ENCODE measurements at places on chromosomes 11 and 22.

GRCh38 chr11:92702805-92703448 is 266.5 kb upstream of the MTNR1B start:
- DNase-seq, result no peak

- DNase-seq, result no peak
Observed at GRCh38 chr11:16744128-16744725, 5.8 kb downstream of the C11orf58 start.

DNA sequence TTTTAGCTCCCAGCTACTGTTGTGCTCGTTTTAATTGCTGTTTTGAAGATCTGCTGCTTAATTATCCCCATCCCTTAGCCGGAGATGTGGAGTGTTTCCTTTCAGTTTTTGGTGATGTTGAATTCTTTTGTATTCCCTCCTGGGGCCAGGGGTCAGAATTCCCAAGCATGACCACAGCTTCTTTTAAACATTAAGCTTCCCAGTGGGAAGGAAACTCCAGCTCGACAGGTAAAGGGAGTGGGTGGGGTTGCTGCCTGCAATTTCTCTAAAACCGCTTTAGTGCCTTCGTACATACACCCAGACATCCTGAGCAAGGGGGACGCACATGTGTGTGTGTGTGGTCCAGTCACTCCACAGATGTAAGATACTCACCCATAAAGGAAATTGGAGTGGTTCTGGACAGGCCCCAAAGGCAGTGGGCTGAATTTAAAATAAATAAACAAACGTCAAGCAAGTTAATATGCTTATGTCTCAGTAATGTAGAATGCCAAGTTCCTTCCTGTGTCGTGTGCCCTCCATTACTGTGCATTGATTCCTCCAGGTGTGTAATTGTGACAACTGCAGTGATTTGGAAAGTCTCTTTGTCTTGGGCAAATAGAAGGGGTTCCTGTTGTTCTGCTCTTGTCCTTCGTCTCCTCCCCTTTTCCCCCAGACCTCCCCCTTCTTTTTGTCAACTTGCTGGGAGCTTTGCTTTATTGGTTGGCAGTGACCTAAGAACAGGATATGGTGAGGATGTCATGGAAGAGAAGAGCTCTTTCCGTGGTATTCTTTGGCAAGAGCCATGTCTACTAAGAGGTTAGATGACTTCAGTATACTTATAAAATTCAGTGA is 19.2 kb upstream of the ADSL start:
- DNase-seq, result no peak

GRCh38 chr11:57900320-57900719 is 123.4 kb upstream of the OR9Q1 start:
- peak; percentile 5 for DNase-seq

DNA sequence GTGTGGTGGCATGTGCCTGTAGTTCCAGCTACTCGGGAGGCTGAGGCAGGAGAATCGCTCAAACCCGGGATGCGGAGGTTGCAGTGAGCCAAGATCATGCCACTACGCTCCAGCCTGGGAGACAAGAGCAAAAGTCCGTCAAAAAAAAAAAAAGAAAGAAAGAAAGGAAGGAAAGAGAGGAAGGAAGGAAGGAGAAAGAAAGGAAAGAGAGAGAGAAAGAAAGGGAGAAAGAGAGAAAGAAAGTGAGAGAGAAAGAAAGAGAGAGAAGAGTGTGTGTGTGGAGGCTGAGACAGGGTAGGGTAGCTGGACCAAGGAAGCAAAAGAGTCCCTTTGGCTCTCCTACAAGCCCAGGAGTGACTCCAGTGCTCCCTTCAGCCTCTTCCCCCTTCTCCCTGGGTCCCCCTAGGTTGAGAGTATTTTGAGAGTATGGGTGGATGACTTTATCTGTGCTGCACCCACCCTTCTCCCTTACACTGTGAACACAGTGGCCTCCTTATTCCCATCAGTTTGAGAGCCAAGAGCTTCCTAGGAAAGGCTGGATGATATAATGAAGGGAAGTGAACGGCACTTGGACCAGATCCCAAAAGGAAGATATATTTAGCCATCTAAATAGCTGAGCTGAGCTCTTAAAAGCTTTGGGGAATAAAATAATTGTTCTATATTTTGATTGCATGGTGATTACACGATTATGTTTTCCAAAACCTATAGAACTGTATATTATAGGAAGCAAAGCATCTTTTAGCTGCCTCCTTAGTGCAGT is 9.5 kb upstream of the DENND5A start:
- DNase-seq, result no peak

- DNase-seq, result no peak
Observed at GRCh38 chr11:116865696-116866095, 28.3 kb upstream of the APOA1 start.
